ENCODE measurements at places on chromosomes 11 and 22. TPM values are rescaled to one million over a fixed set of nuclear protein-coding genes. Genes with fewer than 3 reads are reported as not detected.
A peak's percentile ranks its signal among the peaks of the same experiment; 100 is the strongest.

Gene KDM4E
- not detected for polyA plus RNA-seq

Gene TRIM22
- 27.1 TPM for polyA plus RNA-seq

Gene PAMR1
- 3.7 TPM for polyA plus RNA-seq

Gene SDHAF2
- 43.4 TPM for polyA plus RNA-seq

Gene THY1
- polyA plus RNA-seq = 0.95 TPM

GRCh38 chr11:94997437-94997836, 23.9 kb downstream of the KDM4D start:
- no peaks in the 10 kb centered on the region for H3K4me1 ChIP-seq
- H3K36me3 ChIP-seq = no peaks in the 10 kb centered on the region
- no peak for DNase-seq
- H3K27ac ChIP-seq = no peak overlapping the region
- H3K4me3 ChIP-seq = no peak overlapping the region

GRCh38 chr22:18044548-18045271, 20.3 kb upstream of the MICAL3 start:
- no peak overlapping the region for H3K4me3 ChIP-seq
- H3K27ac ChIP-seq = no peak overlapping the region
- H3K27me3 ChIP-seq = no peaks in the 10 kb centered on the region
- no peaks in the 10 kb centered on the region for H3K36me3 ChIP-seq
- peaks cover 15% of the 10 kb centered on the region for H3K4me1 ChIP-seq
- DNase-seq = peak; percentile 76

- peak overlapping the region; percentile 78 for H3K27ac ChIP-seq
- H3K4me1 ChIP-seq = peaks cover 20% of the 10 kb centered on the region
- no peak overlapping the region for H3K4me3 ChIP-seq
- DNase-seq = peak; percentile 56
These were observed 3.3 kb upstream of the KMT5B start for GRCh38 chr11:68216171-68216938.

DNA sequence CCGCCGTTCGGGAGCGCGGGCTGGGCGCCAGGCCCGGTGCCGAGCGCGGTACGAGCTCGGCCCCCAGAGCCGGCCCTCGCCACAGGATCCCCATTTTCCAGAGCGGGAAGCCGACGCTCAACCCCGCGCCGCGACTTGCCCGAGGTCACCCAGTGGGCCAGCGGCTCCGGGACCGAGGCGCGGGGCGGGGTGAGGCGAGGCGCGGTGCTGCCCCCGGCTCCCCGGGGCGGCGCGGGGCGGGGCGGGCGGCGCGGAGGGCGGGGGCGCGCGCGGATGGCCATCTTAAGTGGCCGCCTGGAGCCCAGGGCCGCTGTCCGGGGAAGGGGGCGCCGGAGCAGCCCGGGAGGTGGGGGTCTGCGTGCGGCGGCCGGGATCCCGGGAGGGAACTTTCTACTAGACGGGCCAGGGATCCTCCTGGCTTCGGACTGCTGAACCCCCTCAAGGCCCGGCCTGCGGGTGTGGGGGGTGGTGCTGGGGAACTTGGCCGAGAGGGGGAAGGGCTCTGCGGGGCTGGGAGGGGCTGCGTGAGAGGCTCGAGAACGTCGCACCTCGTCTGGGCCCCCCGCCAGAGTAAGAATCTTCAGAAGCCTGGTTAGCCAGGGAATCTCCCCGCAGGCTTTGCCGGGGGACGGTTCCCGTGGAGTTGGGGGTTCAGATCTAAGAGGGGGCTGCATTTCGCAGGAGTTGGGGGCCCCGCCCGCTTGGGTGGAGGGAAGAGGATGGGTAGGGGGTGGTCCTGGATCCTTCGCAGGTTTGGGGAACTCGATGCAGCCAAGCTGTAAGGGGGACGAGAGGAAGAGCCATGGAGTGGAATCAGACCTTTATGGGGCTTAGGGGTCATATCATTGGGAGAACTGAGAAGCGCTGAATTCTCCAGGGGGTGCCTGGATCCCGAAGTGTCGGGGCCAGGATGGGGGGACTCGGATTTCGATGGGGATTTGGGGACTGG, 678 bp upstream of the INPPL1 start:
- peak; percentile 80 for DNase-seq
- peaks cover 21% of the 10 kb centered on the region for H3K4me1 ChIP-seq
- peak overlapping the region; percentile 88 for H3K4me3 ChIP-seq
- H3K27me3 ChIP-seq = no peaks in the 10 kb centered on the region

- no peaks in the 10 kb centered on the region for H3K4me1 ChIP-seq
- no peak overlapping the region for H3K27ac ChIP-seq
- H3K36me3 ChIP-seq = no peaks in the 10 kb centered on the region
- DNase-seq = no peak
These were observed 17.8 kb upstream of the PATZ1 start for GRCh38 chr22:31363885-31364465.
